ENCODE measurements at places on chromosomes 16 and 17. TPM values are rescaled to one million over a fixed set of nuclear protein-coding genes. Genes with fewer than 3 reads are reported as not detected.
A peak's percentile ranks its signal among the peaks of the same experiment; 100 is the strongest.

The NPIPA5 gene
- total RNA-seq, result 0.99 TPM

DNA sequence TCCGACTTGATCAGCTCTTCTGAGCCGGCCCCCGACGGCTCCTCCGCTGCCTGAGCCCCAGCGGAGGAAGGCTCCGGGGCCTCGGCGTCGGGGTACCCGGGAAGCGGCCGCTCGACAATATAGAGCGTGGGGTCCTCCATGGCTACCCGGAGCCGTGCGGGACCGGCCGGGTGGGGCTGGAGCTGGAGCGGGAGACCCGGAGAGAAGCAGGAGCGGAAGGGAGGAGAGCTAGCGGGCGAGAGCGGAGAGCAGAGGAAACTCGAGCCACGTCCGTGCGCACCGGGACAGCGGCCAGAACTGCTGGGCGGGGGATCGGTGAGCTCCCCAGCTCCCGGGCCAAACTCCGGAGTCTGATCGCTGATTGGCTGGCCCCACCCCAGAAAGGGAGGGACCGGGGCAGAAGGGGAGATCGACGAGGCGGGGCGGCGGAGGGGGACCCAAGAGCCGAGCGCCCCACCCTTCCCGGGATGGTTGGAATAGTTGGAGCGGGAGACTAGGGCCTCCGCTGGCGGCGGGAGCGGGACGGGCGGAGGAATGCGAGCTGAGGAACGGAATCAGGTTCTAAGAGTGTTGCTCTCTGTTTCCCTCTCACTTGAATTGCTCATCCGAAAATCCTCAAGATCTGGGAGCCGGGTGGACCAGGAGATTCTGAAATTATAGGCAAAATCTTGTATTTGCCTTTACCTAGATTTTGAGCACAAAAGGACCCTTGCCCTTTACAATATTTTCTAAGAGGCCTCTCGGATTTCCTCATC lies at the start of gene CAVIN1:
Gene CAVIN1, minus strand, starts transcription at position 299 of the 755 bp plus-strand sequence. Its CDS starts 159 bp downstream, at position 140.
- DNase-seq, result peak; percentile 95

GRCh38 chr17:39765175-39765574 lies 27.4 kb downstream of the GRB7 start:
- DNase-seq, result no peak

GRCh38 chr16:55280587-55280986 lies 43.4 kb upstream of the IRX6 start:
- DNase-seq, result no peak

The SP6 gene
- total RNA-seq, result 0.65 TPM

DNA sequence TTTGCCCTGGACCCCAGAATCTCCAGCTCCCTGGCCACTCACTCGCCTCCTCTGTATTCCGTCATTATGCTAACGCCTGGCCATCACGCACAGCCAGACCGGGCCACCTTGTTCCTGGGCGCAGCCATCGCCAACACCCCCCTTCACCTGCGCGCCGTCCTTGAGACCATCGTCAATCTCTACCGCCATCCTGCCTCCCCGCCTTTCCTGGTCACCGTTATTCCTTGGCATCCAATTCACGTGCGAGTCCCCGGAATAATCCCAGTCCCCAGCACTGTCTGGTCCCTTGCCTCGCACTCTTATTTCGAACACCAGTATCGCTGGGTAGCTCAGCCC lies 541 bp downstream of the VKORC1 start:
- DNase-seq, result no peak

GRCh38 chr16:56589141-56590039 lies at the start of gene MT3:
Gene MT3 (plus strand): TSS chr16:56589528. CDS start chr16:56589591, 63 bp downstream.
- DNase-seq, result no peak

The RMI2 gene
- total RNA-seq, result 2.8 TPM

The KRTAP1-5 gene
- not detected for total RNA-seq

The SPDYE4 gene
- not detected for total RNA-seq

The CTF1 gene
- 0.40 TPM for total RNA-seq

DNA sequence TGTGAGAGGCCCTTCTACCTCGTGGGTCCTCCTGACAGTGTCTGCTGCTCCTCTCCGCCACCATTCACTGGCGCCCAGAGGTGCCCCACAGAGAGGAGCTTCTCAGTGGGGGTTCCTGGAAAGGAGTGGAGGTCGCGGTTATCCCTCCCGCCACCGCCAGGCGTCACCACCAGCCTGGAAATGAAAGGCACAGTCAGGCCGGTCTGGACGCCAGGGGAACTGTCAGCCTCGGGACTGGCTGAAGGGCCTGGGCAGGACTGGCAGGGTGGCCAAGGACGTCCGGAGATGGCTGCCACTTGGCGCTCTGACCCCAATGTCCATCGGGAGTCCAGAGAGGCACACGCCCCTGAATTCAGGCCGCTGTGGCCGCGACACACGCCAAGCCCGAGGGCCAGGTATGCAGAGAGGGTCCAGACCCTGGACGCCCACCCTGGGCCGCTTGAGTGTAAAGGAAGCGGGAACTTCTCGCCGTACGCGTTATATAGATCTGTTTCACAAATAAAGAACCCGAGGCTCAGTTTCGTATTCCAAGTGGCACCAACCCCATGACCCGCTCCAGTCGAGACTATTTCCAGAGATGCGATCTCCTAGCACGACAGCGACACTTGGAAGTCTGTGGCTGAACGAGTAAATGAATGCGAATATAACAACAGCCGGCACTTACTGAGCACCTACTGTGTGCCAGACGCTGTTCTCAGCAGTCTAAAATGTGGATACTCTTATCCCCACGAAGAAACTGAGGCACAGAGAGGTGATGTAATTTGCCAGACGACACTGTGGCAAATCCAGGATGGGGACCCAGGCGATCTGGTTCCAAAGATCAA lies 7.6 kb upstream of the NXPH3 start:
- DNase-seq, result peak; percentile 88

- no peak for DNase-seq
Measured at GRCh38 chr16:82612263-82612662, 14.5 kb upstream of the CDH13 start.

- DNase-seq, result peak; percentile 57
Measured at GRCh38 chr17:68036304-68037147, 991 bp downstream of the KPNA2 start.

GRCh38 chr16:5166486-5166885 lies 68.9 kb upstream of the EEF2KMT start:
- no peak for DNase-seq

The EFCAB13 gene
- total RNA-seq, result 6.2 TPM

- no peak for DNase-seq
Measured at GRCh38 chr16:8781797-8782196, 15.6 kb downstream of the TMEM186 start.

- DNase-seq, result no peak
Measured at GRCh38 chr17:75830164-75831031, 13.8 kb downstream of the UNC13D start.

DNA sequence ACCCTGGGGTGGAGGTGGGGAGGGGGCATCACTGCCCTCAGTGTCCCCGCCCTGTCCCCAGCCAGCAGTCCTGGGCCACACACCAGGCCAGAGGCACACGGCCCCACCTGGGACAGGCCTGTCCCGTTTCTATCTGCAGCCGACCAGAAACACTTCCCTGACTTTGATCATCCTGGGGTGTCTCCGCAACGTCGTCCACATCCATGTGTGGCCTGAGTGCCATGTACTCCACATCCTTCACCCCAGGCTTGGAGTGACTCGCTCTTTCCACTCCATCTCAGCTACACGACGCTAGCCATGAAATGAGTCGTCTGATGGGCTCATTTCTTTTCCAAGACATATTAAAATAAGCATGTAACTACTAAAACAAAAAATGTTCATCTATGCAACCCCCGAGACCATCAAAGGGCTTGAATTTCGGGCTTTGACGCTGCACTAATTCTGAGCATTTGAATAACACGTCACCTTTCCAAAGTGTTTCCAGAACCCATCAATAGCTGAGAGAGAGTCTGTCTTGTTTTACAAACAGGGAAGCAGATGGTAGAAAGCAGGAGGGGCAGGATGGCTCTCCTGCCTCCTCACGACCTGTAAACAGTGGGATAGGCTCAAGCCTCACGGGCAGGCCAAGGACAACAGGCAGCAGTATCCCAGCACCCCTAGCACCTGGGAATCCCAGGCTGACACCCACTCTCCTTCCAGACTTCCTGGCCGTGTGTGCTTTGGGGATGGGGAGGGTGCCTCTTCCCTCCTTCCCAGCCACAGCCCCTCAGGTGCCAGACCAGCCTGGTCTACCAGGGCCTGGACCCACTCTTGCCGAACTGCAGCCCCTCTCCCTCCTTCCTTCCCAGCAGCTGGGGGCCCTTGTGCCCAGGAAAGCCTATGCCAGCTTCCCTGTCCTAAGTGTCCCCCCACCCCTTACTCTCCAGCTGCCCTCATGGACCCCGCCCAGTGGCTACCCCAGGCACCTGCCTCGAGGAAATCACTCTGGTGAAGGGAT lies 20.0 kb upstream of the RASD1 start:
- no peak for DNase-seq

The CCDC40 gene
- 0.87 TPM for total RNA-seq

DNA sequence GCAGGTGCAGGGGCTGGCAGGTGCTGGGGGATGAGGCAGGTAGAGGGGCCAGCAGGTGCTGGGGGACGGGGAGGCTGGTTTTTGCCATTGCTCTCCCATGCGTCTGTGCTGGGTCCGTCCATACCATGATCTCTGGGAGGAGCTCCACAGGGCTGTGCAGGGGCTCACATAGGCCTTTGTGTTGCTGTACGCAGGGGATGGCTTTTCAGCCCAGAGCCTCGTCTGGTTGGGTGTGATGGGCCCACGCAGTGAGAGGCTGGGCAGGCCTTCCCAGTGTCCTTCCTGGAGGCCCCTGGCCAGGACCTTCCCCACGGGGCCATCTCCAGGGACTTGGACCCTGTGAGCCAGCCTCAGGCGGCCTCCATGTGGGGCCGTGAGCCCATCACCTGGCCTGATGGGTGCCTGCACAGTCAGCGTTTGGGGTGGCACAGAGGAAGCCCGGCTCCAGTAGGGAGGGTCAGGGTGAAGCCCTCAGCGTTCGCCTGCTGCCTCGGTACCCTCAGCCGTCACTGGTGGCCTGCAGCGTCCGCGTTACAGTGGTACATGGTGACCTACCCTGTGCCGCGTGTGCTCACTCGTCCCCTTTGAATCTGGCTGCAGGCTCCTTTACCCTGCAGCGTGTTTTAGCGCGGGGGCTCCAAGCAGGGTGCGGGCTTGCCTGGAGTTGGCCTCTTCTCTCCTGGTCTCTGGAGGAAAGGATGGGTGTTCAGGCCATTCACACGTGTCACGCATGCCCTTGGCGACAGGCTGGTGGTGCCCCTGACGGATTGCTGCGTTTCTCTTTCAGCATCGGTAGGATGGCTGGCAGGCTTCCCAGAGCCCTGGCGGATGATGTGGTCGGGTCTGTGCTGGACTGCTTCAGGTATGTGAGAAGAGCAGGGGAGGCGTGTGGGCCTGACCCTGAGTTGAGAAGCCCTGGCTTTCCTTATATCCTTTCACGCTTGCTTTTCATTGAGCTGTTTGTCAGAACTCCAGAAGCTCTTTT lies 30.6 kb downstream of the ZNF750 start:
- no peak for DNase-seq

GRCh38 chr17:76131051-76131691 lies 9.9 kb downstream of the FOXJ1 start:
- no peak for DNase-seq

The GRB7 gene
- 0.22 TPM for total RNA-seq

The CACNG1 gene
- not detected for total RNA-seq

The SOST gene
- not detected for total RNA-seq

DNA sequence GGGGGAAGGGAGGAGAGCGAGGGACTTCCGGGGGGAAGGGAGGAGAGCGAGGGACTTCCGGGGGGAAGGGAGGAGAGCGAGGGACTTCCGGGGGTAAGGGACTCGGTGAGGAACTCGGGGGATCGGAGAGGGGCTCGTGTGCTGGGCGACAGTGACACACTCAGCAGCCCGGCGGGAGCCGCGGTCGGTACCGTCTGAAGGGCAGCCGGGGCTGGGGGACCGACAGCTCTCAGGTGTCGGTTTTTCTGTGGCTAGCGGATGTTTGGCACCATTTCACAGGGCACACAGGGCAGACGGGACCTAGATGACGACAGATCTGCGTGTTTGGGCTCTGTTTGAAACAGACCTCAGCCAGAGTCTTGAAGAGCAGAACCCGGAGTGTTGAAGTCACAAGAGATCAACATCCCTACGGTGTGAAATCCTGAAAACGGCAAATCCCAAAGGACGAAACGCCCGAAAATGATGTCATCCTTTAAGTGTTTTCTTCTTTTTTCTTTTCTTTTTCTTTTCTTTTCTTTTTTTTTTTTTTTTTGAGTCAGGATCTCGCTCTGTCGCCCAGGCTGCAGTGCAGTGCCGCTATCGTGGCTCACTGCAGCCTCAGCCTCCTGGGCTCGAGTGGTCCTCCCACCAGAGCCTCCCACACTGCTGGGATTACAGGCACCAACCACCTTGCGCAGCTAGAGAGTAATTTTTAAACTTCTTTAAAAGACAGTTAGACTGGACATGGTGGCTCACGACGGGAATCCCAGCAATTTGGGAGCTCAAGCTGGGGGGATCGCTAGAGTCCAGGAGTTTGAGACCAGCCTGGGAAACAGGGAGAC lies 23.9 kb downstream of the ZNF778 start:
- DNase-seq, result peak; percentile 59

The ACD gene
- total RNA-seq, result 10.5 TPM

- peak; percentile 78 for DNase-seq
Measured at GRCh38 chr16:66483689-66484452, 56.8 kb downstream of the BEAN1 start.

The EEF2K gene
- total RNA-seq, result 36.7 TPM

The USP7 gene
- total RNA-seq, result 50.2 TPM

The BRICD5 gene
- total RNA-seq, result 0.44 TPM
